ENCODE measurements at places on chromosomes 7 and 10.
A peak's percentile ranks its signal among the peaks of the same experiment; 100 is the strongest.

- DNase-seq = no peak
These were observed 71.5 kb downstream of the GPR85 start for GRCh38 chr7:113015034-113015645.

- DNase-seq = no peak
These were observed 47.7 kb downstream of the VWC2 start for GRCh38 chr7:49821181-49821580.

GRCh38 chr10:58920655-58921003 is 255.8 kb upstream of the PHYHIPL start:
- DNase-seq = no peak

DNA sequence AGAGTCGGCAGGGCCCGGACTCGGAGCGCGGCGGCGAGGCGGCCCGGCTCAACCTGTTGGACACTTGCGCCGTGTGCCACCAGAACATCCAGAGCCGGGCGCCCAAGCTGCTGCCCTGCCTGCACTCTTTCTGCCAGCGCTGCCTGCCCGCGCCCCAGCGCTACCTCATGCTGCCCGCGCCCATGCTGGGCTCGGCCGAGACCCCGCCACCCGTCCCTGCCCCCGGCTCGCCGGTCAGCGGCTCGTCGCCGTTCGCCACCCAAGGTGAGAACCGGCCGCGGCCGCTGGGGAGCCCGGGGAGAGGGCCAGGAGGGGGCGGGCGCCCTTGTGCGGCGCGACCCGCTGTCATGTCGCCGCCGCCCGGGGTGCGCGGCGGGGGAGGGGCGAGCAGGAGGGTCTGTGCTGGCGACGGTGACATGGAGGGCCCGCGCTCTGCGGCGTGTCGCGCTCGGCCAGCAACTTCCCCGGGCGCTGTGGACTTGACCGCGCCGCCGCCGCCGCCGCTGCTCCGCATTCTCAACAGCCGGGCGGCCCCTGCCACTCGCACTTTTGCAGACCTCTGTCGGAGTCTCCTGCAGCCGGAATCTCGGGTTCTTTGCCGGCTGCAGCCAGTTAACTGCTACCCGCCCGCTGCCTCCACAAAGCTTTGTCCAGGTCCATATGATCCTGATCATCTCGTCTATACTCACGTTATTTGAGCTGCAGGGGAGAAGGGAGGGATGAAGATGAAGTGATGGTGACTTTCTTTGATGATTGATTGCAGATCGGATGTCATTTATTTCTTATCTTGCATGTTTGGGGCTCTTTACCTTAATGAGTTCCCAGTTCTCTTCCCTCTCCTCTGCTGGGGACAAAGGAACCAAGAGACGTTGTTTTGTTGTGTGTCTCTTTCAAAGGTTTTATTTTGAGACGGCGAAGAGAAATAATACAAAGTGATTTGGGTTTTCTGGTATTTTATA is 869 bp downstream of the TRIM24 start:
- peak; percentile 60 for DNase-seq

- no peak for DNase-seq
These were observed 271.9 kb downstream of the KIF20B start for GRCh38 chr10:89973326-89973725.

GRCh38 chr7:154442939-154443338 is 390.7 kb downstream of the DPP6 start:
- DNase-seq = no peak

DNA sequence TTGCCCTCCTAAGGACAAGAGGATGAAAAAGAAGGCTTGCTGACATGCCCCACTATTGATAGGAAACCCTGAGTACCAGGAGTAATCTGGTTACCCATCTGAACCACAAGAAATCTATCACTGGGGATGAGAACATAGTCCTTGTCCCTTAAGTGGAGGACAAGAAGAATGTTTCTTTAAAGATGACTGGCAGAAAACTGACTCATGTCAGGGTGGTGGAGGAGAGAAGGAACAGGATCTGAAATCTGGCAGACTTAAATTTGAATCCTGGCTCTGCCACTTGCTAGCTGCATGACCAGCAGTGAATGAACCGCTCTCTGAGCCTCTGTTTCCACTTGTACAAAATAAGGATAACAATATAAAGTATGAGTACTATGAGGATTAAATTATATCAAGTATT is 38.9 kb upstream of the XPNPEP1 start:
- DNase-seq = no peak

- DNase-seq = peak; percentile 55
These were observed at the start of gene SNCG for GRCh38 chr10:86958116-86958900. Gene SNCG (plus strand): TSS chr10:86958599. CDS start chr10:86958698, 99 bp downstream.

DNA sequence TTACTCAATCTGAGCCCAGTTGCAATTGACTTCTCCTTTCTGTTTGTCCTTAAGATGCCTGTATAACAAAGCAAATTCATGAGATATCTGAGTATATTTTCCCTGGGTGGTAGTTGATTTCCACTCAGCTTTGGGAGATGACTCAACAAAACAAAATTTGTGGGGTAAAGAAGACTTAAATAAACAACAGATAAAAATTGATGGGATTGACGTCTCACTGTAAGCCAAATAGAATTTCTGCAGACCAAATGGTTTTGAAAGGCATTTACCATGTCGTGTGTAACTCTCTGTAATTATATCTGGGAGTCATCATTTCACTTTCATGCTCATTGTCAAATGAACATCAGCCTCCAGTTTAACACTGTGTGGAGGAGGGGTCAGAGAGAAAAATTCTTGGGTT is 255.4 kb upstream of the MYO3A start:
- no peak for DNase-seq

GRCh38 chr7:140298213-140298612 is 100.1 kb downstream of the SLC37A3 start:
- DNase-seq = no peak

DNA sequence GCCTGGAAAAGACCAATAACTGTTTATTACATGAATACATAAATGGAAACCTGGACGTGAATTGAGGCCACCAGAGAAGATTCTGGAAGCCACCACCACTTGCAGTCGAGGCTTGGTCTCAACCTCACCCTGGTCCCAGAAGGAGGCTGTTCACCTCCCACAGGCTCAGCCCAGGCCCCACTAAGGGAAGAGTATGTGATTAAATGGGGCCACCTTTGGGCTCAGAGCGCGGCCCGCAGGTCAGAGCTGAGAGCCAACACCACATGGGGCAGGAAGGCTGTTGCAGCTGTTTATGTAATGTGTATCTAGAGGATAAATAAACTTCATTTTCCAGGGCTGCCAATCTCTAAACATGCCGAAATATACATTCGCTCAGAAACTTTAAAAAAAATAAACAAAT is 17.6 kb upstream of the FGFR2 start:
- no peak for DNase-seq

GRCh38 chr10:97762816-97763215 is 9.0 kb downstream of the SFRP5 start:
- DNase-seq = no peak

- DNase-seq = no peak
These were observed 608.8 kb downstream of the LRMDA start for GRCh38 chr10:76040107-76040829.

DNA sequence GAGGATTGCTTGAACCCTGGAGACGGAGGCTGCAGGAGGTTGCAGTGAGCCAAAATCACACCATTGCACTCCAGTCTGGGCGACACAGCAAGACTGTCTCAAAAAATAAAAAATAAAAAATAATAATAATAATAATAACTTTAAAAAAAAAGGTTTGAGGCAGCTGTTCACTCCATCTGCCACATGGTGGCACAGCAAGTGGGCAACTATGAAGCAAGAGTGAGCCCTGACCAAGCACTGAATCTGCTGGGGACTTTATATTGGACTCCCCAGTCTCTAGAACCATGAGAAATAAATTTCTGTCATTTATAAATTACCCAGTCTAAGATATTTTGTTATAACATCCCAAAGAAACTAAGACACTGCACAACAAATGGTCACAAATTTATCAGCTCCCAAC is 14.6 kb upstream of the BRI3 start:
- no peak for DNase-seq

DNA sequence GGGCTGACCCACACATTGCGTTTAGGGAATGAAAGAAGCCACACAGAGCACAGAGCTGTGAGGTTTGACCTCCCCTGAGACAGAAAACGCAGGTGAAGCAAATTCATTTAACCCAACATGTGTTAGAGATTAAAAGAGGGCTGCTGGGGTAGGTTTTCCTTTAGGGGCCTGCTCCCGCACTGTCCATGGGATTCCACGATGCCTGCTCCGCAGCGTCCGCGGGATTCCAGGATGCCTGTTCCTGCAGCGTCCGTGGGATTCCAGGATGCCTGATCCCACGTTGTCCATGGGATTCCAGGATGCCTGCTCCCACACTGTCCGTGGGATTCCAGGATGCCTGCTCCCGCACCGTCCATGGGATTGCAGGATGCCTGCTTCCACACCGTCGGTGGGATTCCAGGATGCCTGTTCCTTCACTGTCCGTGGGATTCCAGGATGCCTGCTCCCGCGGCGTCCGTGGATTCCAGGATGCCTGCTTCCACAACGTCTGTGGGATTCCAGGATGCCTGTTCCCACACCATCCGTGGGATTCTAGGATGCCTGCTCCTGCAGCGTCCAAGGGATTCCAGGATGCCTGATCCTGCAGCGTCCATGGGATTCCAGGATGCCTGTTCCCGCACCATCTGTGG is 78.7 kb downstream of the VIPR2 start:
- no peak for DNase-seq

GRCh38 chr7:125561006-125561405 is 631.4 kb upstream of the POT1 start:
- no peak for DNase-seq

GRCh38 chr10:47057471-47057870 is 146.2 kb downstream of the PTPN20 start:
- no peak for DNase-seq

DNA sequence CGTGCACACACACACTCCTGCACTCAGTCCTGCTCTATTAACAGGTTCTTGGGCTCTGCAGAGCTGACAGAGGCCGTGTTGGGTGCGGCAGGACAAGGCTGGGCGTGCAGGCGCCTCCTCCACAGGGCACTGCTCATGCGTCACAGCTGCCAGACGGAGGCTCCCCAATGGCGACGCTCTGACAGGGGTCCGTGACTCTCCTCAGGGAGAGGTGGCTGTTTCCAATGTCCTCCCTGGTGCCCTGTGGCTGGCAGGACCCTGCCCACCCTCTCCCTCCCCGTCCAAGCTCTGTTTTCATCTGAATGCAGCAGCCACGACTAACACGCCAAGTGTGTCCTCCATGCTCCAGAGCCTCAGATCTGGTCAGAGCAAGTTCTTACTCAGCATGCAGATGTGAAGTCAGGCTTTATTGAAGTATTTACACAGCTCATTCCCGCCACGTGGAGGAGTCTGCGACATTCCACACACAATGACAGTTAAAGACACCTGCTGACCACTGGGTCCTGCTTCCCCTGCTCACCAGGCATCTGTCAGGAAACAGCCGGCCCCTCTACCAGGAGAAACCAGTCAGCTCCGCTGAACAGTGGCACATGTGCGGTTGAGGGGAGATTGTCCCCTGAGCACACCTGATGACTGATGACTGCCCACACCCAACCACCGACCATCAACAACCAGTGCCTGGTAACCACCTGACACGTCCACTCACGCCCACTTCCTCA is 116.7 kb downstream of the VIPR2 start:
- DNase-seq = no peak

DNA sequence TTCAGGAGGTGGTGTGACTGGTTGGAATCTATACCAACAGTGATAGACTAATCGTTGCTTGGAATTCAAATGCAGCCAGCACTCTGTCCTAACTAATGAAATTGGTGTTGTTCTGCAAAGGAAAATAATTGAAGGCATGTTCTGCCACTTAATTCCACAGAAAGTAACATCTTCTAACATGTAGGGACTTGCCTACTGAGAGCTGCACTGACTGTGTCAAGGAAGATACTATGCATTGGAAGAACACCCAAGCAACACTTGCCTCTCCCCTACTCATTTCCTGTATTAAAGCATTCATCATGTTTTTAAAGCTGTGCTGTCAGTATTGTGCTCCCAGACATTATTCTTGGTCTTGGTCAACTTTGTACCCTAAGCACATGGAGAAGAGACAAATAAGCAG is 2.7 kb upstream of the CYP3A7 start:
- DNase-seq = no peak

DNA sequence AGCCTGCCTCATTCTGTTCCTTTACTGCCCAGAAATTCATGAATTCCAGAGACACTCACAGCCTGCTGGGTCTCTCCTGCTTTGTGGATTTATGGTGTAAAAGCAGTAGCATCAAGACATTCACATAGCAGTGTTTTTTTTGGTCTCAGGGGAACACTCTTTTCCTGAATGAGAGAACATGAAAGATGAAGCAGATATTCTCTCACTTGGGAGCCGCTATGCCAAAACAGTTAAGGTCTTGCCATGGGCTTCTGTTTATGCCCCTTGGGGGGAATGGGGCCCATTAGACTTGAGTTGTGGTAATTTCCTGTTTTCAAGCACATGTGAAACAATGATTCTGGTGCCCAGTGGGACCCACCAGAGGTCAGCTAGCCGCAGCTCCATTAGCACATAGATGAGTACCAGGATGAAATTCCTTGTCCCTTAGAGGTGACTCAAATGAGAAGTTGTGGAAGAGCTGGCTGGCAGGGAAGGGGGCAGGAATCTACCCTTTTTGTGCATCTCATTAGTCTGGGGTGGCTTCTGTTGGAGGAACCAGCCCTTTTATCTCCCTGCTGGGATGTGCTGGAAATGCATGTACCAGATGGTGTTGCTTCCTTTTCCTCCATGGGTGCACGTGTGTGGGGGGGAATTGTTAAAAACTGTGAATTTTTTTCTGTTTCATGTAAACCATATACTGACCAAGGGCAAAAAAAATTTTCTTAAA is 13.3 kb downstream of the BMPER start:
- no peak for DNase-seq

DNA sequence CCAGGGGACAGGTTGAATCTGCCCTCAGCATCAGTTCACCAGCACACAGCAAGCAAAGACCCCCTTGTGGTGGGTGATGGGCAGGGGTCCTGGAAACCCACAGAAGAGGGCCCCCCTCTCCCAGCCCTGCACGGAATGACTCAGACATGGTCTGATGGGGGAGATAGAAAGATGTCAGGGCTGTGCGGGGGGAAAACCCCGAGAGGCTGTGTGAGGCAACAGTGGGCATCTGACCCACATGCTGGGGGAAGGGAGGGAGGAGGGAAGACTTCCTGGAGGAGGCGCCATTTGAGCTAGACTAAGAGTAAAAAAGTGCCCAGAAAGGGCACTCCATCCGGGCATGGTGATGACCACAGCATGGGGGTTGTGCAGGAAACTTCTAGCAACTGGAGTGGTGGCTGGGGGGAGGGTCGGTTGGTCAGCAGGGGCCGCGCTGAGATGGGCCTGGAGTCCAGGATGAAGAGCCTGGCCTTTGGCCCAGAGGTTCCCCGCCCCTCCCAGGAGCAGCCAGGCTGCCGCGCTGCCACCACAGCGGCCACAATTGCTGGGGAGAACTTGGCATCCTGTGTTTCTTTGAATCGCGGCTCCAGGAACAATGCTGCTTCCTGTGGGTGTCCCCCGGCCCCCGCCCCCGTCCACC is 2.5 kb downstream of the LFNG start:
- DNase-seq = no peak

Data from anterior cingulate cortex (tissue), 58 donors.